ENCODE measurements at places on chromosomes 2 and 18.

GRCh38 chr2:14608245-14608644 is 24.3 kb upstream of the LRATD1 start:
- no peak for DNase-seq

GRCh38 chr2:128499367-128500137 is 180.9 kb upstream of the HS6ST1 start:
- DNase-seq: no peak

DNA sequence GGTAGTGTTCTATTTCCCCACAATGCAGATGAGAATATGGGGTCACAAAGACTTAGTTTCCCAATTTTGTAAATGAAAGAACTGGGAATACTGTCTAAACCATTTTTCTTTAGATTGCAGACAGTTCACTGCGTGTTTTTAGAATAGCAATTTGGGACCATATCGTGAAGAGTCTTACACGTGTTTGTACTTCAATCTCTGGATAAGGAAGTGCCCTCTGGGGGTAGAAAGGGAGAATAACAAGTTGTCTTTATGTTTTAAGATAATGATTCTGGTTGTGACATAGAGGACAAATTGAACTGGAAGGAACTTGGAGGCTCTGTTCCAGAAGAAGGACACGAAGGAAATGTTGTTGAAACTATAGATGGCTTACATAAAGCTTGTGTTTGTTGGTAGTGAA is 457.7 kb downstream of the CBLN2 start:
- no peak for DNase-seq

DNA sequence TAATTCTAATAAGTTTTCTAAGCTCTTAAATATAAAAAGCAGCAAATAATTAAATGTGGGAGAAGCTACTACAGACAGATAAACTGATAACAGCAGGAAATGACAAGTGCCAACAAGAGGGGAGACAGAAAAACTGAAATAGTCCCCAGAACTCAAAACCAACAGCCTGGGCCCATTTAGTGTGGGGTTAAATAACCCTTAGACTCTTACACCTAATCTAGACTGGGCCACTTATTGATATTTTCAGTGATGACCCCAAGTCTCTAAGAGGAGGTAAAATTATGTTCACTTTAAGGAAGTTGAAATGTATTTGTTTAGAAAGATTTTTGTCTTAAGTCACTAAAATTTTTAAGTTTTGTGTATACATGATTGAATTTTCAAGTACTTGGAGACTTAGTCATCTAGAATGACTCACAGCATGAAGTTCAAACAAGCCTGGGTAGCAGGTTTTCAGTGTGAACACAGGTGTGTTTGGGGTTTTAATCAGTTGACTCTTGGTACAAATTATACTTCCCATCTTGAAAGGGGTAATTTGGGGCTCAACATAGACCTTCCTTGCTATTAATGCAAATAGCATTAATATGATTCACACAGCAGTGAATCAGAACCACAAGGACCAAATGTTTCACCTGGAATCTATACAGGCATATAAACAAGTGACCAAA is 54.9 kb upstream of the MYO3B start:
- DNase-seq: no peak

DNA sequence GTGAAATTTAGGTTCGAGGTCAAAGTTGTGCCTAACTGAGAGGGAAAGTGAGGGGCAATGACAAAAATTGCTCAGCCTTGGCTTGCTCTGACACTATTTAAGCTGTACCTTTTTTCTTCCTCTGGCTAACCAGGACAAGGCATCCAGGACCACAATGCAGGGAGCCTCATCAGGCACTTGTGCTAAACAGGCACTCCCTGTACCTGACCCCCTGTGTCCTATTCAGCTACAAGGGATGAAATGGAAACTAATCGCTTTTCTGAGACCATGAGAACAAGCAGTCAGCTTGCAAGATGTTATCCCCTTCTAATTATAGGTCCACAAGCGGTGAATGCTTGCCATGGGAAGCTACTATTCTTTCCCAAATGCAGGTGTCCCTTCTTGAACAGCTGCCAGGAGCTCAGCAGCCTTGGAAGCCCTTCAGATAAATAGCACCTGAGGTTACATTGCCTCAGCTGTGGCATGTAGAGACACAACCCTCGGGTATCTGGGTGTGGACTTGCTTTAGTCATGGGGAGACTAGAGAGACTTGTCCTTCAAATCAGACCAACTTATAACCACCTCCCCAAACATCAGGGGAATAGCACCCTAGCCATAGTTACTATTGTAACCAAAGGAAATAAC is 19.1 kb upstream of the ITGA6 start:
- no peak for DNase-seq

DNA sequence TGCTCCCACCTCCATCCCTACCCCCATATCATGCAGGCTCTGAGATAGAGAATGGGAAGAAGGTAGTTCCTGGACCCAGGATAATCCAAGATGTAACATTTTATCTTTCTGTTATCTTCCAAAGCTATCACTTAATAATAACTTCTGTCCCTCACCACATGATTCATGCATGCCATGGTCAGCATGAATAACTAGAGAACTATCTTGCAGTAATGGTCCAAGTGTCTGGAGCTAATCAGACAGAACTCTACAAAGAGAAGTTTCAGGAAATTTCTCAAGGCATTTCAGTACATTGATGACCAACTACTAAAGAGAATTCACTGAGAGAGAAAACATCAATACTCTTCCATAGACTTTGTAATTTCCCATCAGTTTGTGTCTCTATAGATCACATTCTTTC is 1469.7 kb upstream of the PIK3C3 start:
- DNase-seq: no peak

DNA sequence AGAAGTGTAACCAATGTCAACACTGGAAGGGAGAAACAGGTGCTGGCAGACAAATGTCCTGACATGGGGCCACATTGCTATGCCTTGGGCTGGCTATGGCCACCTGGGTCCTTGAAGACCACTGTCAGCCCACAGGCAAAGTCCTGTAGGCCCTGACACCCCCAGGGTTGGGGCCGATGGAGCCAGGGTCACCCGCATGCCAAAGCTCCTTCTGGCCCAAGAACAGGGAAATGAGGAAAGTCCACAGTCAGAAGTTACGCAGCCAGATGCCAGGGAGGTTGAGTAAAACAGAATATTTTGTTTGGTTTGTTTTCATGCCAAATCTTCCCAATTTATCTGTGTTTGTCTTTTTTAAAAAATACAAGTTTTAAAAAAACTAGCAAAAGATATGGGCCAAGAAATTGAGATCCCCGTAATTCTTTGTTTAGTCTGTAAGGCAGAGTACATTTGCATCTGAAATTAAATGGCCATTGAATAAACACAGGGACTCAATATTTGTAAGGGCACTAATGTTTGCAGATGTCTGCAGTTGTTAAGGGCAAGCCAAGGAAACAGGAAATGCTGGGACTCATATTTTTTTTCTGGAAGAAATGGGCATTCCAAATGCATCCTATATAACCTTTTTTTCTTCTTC is 186.4 kb downstream of the FAM210A start:
- DNase-seq: no peak

GRCh38 chr2:151638191-151638933 is 95.9 kb downstream of the NEB start:
- DNase-seq: peak; percentile 32

DNA sequence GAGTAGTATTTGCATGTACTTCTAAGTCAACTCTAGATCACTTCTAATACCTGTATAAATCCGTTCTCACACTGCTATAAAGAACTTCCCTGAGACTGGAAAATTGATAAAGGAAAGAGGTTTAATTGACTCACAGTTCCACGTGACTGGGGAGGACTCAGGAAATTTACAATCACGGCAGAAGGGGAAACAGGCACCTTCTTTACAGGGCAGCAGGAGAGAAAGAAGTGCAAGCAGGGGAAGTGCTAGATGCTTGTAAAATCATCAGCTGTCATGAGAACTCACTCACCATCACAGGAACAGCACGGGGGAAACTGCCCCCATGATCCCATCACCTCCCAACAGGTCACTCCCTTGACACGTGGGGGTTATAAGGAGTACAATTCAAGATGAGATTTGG is 24.0 kb upstream of the SLC35F5 start:
- DNase-seq: no peak

- no peak for DNase-seq
Observed at GRCh38 chr2:207184348-207184747, 18.6 kb upstream of the KLF7 start.

DNA sequence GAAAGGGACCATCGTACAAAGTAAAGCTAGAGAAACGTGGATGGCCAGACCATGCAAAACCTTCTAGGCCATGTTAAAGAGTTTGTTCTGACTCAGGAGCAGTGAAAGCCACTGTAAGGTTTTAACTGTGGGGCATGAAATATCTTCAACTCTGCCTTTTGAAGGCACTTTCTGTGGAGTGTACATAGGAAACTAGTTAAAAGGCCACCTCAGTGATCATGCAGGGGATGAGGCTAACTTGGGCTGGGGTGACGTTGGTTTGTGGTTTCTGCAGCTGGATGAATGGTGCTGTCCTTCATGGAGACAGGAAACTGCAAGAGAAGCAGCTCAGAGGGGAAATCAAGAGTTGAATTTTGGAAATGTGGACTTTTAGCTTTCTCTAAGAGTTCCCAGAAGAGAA is 190.7 kb downstream of the CDCA7 start:
- no peak for DNase-seq

DNA sequence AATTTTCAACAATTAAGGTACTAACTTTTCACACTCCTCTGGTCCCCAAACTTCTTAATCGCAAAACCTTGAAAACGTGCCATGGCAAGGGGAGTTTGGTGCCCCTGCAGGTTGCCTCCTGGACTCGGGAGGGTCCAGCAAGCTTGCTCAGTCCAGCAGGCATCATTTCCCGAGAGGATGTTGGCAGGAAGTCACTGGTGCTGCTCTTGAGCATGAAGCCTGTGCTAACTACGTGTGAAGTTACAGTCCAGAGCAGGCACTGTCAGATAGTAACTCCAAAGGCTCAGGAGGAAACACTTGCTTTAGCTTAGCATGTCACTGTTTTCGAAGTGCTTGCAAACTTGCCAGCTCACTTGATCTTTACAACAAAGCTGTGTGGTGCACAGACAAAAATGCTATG is 215.4 kb downstream of the MYCN start:
- no peak for DNase-seq

DNA sequence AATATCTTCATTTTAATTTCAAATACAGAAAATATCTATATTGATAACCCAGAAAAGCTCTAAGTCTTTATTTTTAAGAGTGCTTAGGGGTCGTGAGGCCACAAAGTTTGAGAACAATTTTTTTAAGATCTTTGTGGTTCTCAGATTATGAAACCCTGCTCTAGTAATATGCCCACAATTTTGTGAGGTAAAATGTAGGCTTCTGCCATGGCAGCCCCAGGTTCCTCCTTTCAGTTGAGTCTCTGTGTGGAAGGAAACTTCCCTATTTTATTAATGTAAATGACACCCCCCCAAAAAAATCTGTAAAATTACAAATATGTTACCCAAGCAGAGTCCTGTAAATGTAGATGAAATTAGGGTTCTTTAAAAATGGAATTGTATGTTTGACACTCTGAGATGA is 600.5 kb downstream of the SATB2 start:
- DNase-seq: no peak

DNA sequence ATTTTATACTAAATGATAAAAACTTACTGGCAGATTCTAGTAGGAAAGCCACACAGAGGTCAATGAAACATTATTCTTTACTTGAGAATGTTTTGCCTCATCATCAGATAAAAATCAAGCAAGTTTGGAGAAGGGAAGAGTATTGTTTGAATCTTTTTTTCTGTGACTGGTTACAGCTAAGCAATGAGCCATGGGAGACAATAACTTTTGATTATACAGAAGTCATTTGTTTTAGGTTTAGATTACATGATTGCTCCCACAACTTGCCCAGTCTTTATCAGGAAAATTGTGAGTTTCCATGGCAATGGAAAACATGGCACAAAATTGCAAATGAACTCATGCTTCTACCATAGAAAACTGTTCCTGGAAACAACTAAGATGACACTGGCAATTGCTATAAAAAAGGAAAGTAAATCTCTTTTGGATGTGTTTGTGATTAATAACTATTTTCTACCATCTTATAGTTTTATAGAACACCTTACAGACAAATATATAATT is 476.8 kb downstream of the MBD2 start:
- no peak for DNase-seq

GRCh38 chr2:179057737-179058136 is 7.8 kb upstream of the CCDC141 start:
- DNase-seq: no peak

DNA sequence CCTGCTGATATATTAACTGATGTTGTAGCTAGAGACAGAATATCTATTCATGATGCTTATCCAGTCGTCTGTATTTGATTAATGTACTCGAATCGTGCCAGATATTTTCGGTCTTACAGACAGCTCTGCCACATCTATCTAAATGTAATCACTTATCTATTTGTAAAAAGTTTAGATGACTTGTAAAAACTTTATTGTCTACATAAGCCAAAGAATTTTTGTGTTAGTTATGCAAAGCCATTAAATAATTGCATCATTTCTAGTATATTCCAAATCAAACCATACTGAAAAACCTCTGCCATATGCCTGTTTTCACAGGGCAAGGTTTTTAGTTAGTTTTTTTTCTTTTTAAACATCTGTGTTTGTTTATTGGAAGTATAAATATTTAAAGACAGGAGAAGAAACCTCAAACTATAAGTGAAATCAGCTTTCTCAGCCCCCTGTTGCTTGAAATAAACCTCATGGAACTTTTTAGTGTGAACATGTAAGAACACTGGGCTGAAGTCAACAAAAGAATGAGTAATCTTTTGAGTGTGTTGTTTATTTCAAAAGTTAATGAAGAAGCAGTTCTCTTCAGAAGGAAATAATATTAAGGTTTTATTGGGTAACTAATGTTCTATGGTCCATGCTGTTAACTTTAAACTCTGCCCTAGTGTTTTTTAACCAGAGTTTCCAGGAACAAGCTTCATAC is 657.6 kb upstream of the SYT4 start:
- no peak for DNase-seq

DNA sequence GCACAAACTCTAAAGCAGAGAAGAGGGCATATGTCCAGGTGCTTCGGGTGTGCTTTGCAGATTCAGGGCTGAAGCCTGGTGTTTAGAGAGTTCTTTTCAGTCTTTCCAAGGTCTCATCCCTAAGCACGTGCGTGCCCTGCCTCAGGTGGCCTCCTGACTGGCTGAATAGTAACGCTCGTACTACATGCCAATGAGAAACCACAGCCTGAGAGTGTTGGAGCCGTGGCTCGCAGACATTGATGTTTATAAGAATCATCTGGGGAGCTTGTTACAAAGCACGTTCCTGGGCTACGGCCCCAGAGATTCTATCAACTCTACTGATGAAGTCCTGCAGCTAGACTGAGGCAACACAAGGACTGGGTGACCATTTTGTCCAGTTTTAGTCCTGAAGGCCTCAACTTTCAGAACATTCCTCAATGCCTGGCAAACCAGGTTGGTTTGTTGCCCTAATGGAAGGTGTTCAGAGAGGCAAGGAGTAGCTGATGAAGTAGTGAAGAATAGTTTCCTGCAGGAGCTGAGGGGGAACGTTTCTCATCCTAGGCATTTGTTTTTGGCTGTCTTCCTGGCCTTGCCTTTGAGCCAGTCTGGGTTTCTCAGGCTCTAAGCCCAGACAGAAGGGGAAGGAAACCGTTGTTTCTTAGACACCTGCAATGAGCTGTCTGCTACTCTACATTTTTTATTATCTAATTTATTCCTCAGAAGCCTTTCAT is 31.5 kb upstream of the HAAO start:
- DNase-seq: no peak

All from naive thymus-derived CD4-positive, alpha-beta T cell (primary cell).